Gastroesophageal sphincter (tissue), 4 donors: ENCODE measurements at places on chromosomes 7 and 10. TPM values are rescaled to one million over a fixed set of nuclear protein-coding genes. Genes with fewer than 3 reads are reported as not detected.

The DPCD gene
- 30.1 TPM for total RNA-seq

The ZNF775 gene
- 9.7 TPM for total RNA-seq

The NUTM2E gene
- not detected for total RNA-seq

GRCh38 chr10:126081841-126082466 is 185.6 kb downstream of the FANK1 start:
- H3K27me3 ChIP-seq = peaks cover 13% of the 10 kb centered on the region
- H3K36me3 ChIP-seq = no peaks in the 10 kb centered on the region
- no peak overlapping the region for H3K4me3 ChIP-seq
- no peak overlapping the region for H3K27ac ChIP-seq
- H3K4me1 ChIP-seq = no peaks in the 10 kb centered on the region

The SHH gene
- total RNA-seq = not detected

The SLC39A12 gene
- not detected for total RNA-seq

The TMEM130 gene
- total RNA-seq = 1.8 TPM

The RNF32 gene
- total RNA-seq = not detected

GRCh38 chr7:26416004-26416403 is 124.3 kb downstream of the SNX10 start:
- H3K27me3 ChIP-seq = no peaks in the 10 kb centered on the region
- H3K27ac ChIP-seq = no peak overlapping the region
- no peaks in the 10 kb centered on the region for H3K4me1 ChIP-seq
- no peak overlapping the region for H3K4me3 ChIP-seq
- ATAC-seq = no peak
